ENCODE measurements at places on chromosomes 7 and 10. TPM values are rescaled to one million over a fixed set of nuclear protein-coding genes. Genes with fewer than 3 reads are reported as not detected.

DNA sequence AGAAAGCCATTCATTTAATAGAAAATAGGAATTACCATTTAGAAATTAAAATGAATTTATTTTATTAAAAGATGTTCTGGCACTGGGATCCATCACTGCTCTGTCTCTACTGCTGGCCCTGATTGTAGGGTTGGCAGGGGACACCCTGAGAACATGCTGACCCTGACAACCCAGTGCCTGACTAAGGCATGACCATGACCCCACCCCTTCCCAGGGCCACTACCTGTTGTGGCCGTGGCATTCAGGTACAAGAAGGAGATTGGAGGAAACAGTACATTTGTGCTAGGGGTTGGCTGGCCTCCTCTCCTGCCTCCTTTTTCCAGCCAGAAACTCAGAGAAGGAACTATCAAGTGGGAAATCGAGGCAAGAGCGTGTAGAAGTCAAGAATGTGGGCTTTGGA lies 197.0 kb upstream of the ZMIZ1 start:
- DNase-seq = no peak

- DNase-seq = no peak
These were observed 8.8 kb upstream of the ZCCHC24 start for GRCh38 chr10:79454259-79454658.

- no peak for DNase-seq
These were observed 39.7 kb downstream of the TAC1 start for GRCh38 chr7:97771576-97771975.

GRCh38 chr10:89022734-89023133 lies 32.1 kb downstream of the FAS start:
- no peak for DNase-seq

DNA sequence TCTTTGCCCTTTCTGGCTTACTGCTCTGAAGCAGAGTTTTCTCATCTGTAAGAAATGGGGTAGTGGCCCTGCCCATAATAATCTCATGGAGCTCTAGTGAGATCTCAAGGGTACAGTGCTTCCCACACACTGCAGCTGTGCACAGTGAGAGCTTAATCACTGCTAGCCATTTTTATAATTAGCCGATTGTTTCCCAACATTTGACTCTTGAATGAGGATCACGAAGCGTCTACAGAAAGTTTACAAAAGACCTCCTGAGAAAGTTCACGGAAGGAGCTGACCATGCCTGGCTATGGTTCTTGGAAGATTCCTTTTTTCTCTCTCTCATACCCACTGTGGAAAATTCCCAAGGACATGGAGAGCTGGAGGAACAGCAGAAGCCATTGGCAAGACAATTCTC lies 70.4 kb downstream of the FAM171A1 start:
- no peak for DNase-seq

DNA sequence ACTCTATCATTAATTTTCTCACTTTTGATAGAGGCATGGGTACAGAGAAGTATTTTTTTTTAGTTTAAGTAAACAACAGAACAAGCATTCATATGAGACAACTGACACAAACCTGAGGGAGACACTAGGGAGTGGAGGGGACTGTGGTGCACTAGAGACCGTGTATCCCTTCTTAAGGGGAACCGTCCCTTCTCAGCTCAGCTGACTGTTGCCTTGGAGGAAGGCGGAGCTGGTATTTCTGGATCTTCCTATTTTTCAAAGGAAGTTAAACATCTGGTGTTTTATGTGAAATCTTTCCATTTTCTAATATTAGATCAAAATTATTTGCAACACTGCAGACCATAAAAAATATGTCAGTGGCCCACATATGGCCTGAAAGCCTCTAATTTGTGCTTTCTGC lies 113.6 kb upstream of the MACROH2A2 start:
- no peak for DNase-seq

- DNase-seq = no peak
These were observed 168.4 kb upstream of the IMMP2L start for GRCh38 chr7:111730476-111731300.

DNA sequence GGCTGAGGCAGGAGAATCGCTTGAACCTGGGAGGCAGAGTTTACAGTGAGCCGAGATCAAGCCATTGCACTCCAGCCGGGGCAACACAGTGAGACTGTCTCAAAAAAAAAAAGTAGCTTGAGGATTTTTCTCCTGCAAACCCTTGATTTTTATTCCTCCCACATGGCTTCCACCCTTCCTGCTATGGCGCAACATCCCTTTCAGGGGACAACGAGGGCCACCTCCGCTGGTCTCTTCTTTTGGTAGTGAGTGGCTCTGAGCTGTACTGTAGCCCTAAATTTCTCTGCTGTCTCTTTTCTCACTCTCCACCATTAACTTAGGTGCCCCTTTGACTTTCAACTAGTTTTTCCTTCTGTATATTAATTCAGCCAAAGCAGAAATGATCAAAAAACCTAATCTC lies 113.4 kb downstream of the HIPK2 start:
- no peak for DNase-seq

Gene CYP2C8
- total RNA-seq = not detected

Gene TMEM26
- not detected for total RNA-seq

Gene NKX2-3
- not detected for total RNA-seq

Gene LRRD1
- not detected for total RNA-seq

Measured in PC-9 (cell line).